T-helper 22 cell (primary cell): ENCODE measurements at places on chromosomes 5 and 9.

DNA sequence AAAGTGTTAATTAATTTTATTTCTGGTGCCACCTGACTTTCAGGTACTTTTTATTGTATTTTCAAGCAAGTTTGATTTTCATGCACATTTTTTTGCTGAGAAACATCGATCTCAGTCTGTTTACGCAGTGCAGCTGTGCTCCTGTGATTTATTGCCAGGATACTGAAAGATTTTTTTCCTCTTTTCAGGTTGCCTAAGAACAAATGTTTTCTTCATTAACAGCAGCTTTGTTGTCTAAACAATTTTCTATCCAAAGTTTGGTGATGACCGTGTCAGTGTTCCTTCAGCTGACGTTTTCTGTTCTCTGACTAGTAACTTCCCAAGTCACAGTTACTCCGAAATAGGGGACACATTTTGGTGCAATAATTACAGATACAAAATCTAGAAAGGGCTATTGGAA, 78.1 kb downstream of the VCAN start:
- no peak for DNase-seq

DNA sequence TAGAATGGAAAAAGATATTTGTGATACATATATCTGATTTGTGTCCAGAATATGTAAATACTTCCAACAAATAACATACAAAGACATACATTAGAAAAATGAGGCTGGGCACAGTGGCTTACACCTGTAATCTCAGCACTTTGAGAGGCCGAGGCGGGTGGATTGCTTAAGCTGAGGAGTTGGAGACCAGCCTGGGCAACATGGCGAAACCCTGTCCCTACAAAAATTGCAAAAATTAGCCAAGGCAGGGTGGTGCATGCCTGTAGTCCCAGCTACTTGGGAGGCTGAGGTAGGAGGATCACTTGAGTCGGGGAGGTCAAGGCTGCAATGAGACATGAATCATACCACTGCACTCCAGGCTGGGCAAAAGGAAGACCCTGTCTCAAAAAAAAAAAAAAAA, 46.1 kb upstream of the CDC42SE2 start:
- no peak for DNase-seq

DNA sequence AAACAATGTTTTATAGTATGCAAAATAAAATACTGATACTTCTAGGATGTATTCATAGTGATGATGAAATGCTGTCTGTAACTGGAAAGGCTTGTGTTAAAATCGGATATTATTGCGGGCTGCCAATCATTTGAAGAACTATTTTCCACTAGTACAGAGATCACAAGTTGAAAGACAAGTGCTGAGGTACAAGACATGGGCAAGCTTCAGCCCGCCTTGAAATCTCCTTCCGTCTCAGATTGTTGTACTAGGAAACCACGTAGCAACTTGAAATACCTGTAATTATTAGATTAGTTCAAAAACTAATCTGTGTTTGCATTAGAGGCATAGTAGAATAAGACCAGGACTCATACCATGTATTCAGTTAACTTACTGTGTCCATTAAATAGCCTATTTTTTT, 218.2 kb downstream of the ARHGEF28 start:
- no peak for DNase-seq

DNA sequence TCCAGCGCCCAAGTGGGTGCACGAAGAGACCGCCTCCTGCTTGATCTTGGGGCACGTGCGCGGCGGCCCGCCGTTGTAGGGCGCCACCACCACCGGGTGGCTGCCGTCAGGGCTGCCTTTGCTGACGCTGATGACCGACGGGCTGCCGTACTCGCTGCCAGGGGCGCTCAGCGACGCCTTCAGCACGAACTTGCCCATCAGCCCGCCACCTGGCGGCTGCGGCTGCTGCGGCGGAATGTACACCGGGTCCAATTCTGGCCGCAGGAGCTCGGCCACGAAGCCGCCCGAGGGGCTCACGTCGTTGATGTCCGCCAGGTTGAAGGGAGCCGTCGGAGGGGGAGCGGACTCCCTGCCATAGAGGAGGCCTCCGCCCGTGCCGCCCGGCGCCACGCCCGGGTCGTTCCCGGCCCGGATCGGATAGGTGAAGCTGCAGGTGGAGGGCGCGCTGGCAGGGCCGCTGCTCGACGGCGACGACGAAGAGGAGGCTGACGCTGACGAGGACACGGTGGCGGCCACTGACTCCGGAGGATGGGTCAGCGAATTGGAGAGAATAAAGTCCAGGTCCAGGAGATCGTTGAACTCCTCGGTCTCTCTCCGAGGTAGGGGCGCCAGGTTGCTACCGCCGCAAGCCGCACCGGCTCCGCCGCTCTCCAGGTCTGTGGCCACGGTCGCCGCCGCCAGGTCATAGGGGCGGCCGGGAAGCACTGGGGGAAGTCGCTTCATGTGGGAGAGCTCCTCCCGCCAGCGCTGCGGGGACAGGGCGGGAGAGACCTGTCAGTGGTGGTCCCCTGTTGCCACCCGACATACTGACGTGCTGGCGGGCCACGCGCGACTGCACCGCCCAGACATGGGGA, 1.8 kb downstream of the KLF4 start:
- DNase-seq, result no peak

- DNase-seq, result no peak
Measured at GRCh38 chr5:154268073-154268472, 77.5 kb downstream of the GALNT10 start.

DNA sequence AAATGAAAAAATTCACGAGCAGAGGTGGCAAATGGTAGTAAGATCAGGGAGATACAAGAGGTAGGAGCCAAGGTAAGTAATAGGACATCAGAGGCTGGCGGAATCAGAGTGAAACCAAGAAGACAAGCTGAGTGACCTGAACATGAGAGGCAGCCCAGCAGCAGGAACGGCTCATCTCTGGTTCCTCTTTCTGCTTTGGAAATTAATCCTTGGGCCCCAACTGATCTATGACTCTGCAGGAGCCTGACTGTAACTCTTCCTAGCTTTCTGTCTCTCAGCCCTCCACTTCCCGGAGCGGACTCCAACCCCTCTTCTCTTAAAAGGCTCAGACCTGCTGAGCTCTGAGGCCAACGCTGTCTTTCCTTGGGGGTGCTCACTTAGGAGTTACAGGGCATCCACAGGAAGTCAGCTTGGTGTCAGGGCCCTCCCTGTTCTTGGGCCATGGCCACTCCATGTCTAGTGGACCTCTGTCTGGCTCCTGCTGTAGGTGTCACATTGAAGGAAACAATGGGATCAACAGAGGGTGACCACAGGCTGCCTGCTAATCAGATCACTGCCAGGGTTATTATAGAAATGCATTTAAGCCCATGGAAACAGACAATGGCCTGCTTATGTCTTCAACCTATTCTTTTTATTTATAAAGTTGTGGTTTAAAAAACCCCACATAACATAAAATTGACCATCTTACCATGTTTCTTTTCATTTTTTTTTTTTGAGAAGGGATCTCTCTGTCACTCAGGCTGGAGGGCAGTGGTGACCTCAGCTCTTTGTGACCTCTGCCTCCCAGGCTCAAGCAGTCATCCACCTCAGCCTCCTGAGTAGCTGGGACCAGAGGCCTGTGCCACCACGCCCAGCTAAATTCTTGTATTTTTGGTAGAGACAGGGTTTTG, 22.5 kb upstream of the SHB start:
- DNase-seq, result no peak

DNA sequence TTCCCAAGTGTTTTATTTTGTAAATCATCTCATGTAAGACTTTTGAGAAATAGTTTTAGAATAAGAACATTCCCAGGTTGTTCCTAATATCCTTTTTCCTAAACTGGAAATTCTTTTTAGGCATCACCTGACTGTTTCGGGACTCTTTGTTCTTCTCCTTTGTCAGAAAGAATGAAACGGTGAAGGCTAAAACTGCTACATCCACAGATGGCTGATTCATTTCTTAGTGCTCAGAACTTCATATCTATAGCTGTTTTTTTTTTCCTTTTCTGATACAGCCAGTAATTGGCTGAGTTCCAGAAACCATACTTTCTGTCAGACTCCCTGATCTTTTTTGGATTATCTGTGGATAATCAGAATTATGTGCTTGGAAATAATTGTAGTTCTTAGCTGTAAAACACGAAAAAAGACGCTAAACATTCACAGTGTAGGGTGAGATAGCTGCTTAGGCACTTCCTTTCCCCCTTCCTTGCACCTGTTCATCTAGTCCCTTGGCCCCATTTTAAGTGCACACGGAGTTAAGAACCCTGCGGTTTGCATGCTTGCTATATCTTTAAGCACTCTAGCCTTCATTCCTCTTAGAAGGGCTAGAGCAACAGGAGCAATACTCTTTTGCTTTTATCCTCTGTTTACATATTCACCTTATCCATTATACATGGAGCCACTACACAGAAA, 283.9 kb downstream of the PJA2 start:
- DNase-seq, result no peak

DNA sequence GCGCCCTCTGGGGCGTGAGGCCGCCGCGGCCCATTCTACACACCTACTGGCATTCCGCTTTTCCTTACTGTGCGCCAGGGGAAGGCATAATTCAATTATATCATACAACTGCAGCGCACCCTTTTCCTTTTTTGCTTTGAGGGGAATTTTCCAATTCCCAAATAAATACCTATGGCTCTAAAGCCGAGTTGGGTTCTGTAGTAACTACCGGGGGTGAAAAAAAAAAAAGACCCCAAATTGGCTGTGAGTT, 34.1 kb upstream of the NFIB start:
- DNase-seq, result no peak

GRCh38 chr5:171908638-171909037, 97.8 kb downstream of the FBXW11 start:
- DNase-seq, result no peak

DNA sequence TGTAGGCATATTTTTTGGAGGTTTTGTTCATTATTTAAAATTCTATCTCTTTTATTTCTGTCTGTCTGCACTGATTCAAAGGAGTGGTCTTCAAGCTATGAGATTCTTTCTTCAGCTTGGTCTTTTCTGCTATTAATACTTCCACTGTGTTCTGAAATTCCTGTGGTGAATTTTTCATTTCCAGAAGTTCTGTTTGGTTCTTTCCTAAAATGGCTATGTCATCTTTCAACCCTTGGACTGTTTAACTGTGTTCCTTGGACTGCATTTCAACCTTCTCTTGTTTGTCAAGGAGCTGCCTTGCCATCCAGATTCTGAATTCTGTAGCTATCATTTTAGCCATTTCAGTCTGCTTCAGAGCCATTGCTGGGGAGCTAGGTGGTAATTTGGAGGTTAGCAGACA, 76.3 kb downstream of the CERT1 start:
- DNase-seq, result no peak

- DNase-seq, result no peak
Measured at GRCh38 chr5:27652505-27652904, 614.1 kb upstream of the CDH9 start.

DNA sequence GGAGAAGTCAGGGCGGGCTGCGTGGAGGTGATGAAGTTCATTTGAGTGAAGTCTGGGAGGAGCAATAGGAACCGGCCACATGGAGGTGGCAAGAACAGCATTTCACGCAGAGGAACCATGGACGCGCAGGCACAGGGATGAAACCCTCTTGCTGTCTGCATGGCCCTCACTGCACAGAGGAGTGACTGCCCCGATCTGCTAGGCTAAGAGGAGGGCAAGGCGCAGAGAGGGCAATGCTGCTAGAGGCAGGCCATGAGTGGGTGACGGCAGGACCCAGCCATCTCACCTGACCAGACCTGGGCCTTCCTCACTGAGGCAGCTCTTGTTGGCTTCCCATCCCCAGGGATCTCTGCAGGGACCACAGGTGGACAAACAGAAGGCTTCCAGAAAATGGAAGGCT, 90.3 kb downstream of the BARX1 start:
- no peak for DNase-seq
